ENCODE measurements at places on chromosomes 11 and 22.

GRCh38 chr11:69559181-69559580, 77.7 kb downstream of the LINC01488 start:
- DNase-seq: no peak

DNA sequence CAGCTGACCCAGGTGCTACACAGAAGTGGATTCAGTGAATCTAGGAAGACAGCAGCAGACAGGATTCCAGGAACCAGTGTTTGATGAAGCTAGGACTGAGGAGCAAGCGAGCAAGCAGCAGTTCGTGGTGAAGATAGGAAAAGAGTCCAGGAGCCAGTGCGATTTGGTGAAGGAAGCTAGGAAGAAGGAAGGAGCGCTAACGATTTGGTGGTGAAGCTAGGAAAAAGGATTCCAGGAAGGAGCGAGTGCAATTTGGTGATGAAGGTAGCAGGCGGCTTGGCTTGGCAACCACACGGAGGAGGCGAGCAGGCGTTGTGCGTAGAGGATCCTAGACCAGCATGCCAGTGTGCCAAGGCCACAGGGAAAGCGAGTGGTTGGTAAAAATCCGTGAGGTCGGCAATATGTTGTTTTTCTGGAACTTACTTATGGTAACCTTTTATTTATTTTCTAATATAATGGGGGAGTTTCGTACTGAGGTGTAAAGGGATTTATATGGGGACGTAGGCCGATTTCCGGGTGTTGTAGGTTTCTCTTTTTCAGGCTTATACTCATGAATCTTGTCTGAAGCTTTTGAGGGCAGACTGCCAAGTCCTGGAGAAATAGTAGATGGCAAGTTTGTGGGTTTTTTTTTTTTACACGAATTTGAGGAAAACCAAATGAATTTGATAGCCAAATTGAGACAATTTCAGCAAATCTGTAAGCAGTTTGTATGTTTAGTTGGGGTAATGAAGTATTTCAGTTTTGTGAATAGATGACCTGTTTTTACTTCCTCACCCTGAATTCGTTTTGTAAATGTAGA, 1.7 kb downstream of the MALAT1 start:
- peak; percentile 30 for DNase-seq

DNA sequence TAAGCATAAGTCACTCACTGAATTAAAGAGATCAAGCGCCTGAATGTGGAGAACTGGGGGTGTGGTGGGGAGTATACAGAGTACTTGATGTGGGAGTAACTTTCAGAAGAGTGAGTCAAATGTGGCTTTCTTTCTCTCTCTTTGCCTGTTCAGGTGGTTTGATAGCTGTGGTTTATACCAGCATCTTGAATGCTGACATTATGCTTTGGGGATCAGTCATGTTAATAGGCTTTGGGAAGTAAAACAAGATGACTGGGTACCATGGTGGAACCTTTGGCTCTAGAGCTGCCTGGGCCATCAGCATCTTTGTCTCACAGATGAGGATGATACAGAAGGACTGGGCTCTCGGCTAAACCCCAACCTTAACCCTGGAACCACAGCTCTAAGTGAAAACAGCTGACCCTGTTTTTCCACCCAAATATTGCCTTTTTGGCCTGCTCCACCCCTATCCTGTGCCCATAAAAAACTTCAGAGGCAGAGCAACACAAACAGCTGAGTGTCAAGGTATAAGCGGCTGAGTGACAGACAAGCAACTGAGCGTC, 58.2 kb upstream of the GNAZ start:
- peak; percentile 20 for DNase-seq

GRCh38 chr11:117075186-117075585, 23.0 kb downstream of the SIK3 start:
- no peak for DNase-seq

DNA sequence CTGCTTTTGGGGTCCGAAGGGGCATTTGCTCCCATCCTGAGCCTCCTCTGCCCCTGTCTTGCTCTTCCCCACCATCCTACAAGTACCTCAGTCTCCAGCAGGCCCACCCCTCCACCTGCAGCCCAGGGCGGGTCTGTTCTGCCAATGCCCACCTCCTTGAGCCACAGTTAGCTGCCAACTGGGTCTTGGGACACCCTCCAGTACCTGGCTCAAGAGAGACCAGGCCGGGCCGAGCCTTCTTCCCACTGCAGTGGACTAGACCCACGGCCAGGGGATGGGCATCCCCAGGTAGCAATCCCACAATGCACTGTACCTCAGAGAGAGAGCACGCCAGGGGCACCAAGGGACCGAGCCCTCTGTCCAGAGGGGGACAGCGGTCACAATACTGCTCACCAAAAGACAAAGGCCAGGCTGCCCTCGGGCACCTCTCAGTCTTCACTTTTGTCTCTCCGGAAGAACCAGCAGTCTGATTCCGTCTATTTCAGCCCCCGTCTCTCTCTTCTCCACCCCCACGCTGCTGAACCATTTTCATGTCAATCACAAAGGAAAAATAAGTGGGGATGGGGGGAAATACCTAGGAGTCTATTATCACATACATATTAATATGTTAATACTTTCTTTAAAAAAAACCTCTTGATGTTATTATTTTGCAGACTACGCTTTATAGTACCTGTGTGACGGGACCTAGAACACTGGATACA, 51.7 kb downstream of the SYT13 start:
- no peak for DNase-seq

DNA sequence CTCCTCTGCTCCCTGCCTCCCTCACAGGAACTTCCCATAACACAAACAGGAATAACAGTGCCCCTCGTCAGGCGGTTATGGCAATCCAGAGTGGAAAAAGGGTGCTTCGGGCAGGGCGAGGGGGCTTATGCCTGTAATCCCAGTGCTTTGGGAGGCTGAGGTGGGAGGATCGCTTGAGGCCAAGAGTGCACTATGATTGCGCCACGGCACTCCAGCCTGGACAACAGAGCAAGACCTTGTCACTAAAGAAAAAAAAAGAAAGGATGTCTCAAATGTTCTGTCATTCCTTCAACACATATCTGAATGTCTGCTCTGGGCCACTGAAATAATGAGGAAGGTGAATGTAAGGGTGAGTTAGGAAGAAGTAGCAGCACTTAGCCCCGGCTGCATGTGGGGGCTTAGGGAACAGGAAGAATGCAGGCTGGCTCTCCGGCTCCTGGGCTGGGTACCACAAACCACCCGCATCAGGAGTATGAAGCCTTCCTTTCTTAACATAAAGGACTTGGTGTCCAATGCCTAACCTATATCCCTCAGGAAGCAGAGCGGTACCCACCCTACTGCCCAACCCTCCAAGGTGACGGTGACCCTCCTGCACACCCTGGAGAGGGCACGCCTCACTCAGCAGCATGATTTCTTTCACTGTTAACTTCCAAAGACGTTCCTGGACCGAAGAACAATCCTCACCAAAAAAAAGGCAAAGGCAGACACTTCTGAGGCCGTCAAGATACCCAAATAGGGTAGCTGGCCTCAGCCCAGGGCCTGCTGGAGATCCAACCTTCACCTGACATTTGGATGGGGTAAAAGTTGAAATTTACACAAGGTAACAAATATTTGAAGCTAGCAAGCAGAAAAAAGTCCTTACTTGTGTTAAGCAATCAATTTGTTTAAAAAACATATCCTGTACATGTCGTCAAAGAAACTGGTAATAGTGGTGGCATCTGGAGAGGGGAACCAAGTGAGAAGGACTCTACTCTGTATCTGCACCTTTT, 3.8 kb downstream of the CPT1A start:
- no peak for DNase-seq

- DNase-seq: peak; percentile 57
These were observed 96.4 kb downstream of the KIAA1671 start for GRCh38 chr22:25048659-25049647.

- DNase-seq: no peak
These were observed 139.3 kb downstream of the FEZ1 start for GRCh38 chr11:125356797-125357196.

- DNase-seq: no peak
These were observed 290.5 kb downstream of the TENM4 start for GRCh38 chr11:79150320-79150719.

- peak; percentile 63 for DNase-seq
These were observed 14.8 kb upstream of the RPS3 start for GRCh38 chr11:75384438-75385080.

DNA sequence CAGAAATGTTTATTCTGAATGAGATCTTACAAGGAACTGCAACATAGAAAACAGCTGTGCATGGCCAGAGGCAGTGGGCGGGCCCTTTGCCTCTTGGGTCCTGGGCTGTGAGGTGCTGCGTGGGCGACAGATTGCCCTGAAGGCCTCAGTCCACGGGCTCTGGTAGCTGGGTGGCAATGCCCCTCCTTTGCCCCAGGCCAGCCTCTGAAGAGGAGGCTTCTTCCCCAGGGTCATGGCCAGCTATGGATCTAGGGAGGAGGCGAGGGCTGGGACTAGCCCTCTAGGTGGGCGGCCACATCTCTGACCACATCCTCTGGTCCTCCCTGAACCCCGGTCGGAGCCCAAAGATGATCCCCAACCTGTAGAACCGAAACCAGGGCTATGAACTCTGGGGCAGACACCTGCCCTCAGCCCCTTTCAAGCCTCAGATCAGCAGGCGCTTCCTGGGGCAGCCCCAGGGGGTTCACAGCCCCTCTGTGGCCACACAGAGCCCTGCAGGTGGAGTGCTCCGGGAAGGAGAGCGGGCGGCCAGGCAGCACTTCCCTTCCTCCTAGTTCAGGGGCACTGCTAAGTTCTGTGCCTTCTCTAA, 6.6 kb upstream of the CDC42BPG start:
- peak; percentile 35 for DNase-seq

GRCh38 chr11:133845413-133845812, at the start of gene SPATA19:
TSS of gene SPATA19 (minus strand) at chr11:133845513. CDS start at chr11:133845446, 67 bp downstream.
- no peak for DNase-seq

DNA sequence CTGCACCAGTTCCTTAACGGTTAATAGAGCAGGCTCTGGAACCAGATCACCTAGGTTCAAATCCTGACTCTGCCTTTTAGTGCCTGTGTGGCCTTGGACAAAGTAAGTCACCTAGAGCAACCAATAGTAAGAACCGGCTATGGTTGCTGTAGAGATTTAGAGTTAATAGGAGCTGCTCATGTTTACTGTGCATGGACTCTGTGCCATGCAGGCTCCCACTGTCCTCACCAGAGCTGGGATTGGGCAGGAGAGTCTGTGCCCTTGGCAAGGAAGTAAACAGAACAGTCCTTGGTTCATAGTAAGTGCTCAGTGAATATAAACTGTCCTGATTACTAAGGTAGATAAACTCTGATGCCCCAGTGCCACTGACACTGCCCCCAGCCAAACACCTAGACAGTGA, 1.4 kb upstream of the TP53I11 start:
- no peak for DNase-seq

GRCh38 chr22:39183991-39184585, 31.6 kb upstream of the CBX7 start:
- DNase-seq: no peak

- no peak for DNase-seq
These were observed 287.0 kb downstream of the FAT3 start for GRCh38 chr11:92511522-92512203.

- DNase-seq: no peak
These were observed 172.0 kb upstream of the B3GAT1 start for GRCh38 chr11:134584001-134584561.

DNA sequence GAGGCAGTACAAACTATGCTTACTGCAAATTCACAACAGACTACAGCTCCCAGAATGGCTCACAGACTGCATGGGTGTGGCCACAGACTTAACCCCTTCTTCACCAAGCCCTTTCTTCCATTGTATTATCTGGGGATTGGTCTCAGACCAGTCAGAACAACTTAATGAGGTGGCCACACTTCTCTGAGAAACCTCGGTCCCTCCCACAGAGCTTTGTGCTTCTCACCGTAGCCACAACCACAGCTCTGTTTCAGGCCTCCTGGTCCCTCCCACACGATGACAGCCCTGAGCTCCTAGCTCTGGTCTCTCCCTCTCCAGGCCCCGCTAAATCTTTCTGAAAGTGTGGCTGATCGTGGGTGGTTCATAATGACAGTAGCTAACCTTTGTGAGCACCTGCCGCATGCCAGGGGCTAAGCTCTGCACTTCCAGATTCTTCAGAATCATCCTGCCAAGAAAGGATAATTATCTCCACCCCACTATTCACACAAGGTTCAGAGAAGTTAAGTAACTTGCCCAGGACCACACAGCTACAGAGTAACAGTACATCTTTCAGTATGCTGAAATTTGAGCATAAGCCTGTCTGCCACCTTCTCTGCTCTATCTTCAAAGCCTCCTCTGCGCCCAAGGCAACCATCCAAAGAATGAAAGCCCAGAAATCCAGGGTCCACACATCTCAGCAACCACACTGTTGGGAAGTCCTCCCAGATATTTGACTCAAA, 5.4 kb downstream of the PDE2A start:
- peak; percentile 55 for DNase-seq

DNA sequence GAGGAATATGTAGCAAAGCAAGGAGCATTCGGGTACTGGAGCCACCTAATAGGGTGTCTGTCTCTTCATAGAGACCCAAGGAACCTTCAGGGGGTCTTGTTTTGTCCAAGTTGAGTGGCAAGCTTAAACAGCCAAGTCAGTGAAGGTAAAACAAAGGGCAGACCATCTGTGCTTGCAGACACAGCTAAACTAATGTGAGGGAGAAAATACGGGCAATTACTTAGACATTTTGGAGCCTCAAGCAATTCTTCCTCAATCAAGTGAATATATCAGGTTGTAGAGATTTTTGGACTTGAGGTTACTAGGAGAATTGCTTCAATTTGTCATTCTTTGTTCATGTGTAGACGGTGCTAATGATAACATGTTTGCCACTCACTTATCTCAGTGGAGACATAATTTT, 148.2 kb upstream of the ARHGAP20 start:
- no peak for DNase-seq

GRCh38 chr11:92489826-92490399, 265.3 kb downstream of the FAT3 start:
- no peak for DNase-seq

GRCh38 chr11:5596607-5597201, at the start of gene TRIM6:
TSS of gene TRIM6 (plus strand) at chr11:5596637. CDS start at chr11:5596898, 261 bp downstream.
- DNase-seq: no peak

GRCh38 chr11:78539506-78539905, 35.2 kb downstream of the NARS2 start:
- no peak for DNase-seq

GRCh38 chr11:83280256-83280655, 5.9 kb downstream of the CCDC90B start:
- no peak for DNase-seq

DNA sequence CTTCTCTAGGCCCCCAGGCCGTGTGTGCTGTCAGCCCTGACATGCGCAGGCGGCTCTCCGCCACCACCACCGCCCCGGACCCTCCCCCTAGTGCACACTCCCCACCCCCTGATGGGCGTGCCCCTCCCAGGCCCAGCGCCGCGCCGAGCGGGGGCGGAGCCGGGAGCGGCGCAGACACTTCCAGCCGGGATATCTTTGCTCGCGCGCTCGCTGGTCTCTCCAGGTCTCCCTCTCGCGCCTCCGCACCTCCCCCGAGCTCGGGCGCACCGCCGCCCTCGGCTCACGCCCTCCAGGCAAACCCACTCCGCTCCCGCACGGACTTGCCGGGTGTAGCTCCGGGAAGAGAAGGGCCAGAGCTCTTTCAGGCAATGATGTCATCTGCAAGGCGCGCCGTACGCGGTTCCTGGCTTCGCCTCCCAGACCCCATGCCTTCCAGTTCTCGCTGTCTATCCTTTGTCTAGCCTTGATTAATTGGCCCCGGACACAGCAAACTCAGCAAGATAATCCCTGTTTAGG, at the start of gene SCN3B:
Gene SCN3B (minus strand): TSS at position 59 of the 516 bp plus-strand sequence. CDS start 823 bp downstream, outside the sequence.
- no peak for DNase-seq

GRCh38 chr11:10984250-10984649, 126.4 kb upstream of the ZBED5 start:
- no peak for DNase-seq

GRCh38 chr11:69183613-69184012, 27.9 kb downstream of the SMIM38 start:
- DNase-seq: no peak
